ENCODE measurements at places on chromosomes 6 and 20.
A peak's percentile ranks its signal among the peaks of the same experiment; 100 is the strongest.

- no peak for DNase-seq
Measured at GRCh38 chr6:29557320-29557719, 2.2 kb downstream of the UBD start.

DNA sequence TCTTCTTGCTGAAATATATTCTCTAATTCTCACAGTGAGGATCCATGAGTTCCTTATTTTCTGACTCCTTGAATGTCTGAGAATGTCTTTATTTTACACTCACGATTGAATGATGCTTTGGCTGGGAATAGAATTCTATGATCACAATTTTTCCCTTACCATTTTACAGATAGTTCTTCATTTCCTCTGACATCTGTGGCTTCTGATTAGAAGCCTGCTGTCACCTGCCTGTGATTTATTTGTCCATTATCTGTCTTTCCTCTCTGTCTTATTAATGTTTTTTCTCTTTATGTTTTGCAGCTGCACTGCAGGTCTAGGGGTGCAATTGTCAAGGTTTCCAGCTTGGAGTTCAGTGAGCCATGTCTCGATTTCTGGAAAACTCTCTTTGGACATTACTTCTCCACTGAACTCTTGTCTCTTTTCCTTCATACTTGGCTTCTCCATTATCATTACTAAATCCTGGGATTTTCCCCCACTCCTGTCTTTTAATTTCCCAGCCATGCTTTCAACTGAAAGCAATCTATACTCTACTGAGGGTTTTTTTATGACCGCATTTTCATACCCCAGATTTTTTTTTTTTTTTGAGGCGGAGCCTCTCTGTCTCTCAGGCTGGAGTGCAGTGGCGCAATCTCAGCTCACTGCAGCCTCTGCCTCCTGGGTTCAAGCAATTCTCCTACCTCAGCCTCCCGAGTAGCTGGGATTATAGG is 121.2 kb upstream of the PRND start:
- no peak for DNase-seq

DNA sequence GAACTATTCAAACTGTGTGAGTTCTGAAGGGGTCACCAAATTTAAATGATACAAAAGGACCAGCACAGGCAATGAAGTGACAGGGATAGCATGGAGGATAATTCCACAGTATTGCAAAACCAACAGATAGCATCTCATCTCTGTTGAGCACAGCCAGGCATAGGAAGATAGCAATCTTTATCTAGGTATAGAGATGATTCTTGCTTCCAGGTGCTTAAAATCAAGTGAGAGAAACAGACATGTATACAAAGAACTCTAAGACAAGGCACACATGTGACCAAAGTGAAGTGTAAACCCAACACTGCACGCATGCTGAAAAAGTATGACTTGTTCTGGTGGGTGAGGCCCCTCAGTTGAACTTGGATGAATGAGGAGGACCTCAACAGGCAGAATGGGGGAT is 48.4 kb upstream of the ARMC2 start:
- no peak for DNase-seq

GRCh38 chr6:121847806-121848522 is 412.5 kb downstream of the GJA1 start:
- no peak for DNase-seq

DNA sequence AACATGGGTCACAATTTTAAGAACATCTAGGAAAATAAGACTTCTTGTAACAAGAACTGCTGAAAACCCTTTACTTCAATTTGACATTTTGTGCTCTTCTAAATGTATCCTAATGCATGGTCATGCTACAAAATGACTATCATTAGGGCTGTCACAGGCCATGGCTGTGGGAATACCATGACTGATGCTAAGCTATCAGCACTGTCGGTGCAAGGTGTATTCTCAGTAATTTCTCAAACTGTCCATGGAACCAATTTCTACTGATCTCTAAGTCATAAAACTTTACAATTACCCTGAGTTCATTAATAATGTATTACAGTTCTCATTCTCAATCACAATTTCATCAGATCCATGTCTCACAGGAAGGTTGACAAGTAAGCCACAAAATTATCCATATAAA is 625.3 kb downstream of the EYS start:
- DNase-seq, result no peak

- DNase-seq, result no peak
Measured at GRCh38 chr6:30882759-30883684, 1.3 kb upstream of the DDR1 start.

DNA sequence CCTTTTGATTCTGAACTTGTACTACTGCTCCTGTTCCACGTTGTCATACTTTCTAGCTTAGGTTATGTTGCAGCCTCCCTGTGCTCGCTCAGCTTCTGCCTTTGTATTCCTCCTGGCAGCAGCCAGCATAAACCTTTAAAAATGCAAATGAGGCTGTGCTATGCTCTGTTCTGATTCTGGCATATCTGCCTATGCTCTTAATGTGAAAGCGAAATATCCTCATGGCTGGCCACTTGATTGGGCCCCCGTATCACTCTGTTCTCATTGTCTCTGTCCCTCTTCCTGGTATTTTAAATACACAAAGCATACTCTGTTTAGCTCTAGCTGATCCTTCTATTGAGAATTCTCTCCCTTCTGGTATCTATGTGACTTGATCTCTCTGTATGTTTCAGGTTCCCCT is 139.0 kb downstream of the JARID2 start:
- DNase-seq, result no peak

- DNase-seq, result peak; percentile 43
Measured at GRCh38 chr6:40436685-40437604, 150.2 kb downstream of the LRFN2 start.

- no peak for DNase-seq
Measured at GRCh38 chr20:45945678-45946148, 11.2 kb downstream of the PCIF1 start.

DNA sequence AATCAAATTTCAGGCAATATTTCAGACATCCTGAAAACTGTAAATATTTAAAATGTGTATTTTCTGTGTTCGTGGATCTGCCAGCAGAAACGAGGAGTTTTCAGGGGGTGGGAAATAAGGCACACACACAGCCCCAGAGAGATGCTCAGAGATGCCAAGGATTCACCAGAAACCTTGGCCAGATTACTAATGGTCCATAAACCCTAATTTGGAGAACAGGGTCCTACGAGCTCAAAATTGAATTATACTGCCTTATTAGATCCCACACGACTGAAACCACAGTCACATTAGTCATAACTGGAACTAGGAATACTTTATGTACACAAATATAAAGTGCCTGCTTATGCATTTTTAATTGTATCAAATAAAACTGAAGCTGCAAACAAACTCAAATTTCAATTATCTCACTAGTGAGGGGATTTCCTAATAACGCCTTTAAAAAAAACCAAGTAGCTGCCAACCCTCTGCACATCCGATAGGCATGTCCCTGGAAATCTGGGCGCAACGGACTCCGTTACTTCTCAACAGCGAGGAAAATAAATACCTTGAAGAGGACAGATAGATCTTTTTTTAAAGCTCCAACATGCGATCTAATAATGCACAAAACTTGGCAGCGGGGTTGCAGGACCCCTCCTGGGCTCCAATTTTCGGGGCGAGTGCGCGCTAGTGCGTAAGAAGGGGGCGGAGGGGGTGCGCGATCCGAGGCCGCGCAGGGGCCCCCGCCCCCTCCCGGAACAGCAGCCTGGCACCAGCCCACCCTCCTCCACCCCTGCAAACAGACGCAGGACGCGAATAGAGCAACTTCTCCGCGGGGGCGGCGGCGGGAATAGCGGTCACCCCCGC is 897 bp downstream of the CHD6 start:
- peak; percentile 33 for DNase-seq

- no peak for DNase-seq
Measured at GRCh38 chr6:44201200-44201599, 15.5 kb upstream of the MYMX start.

DNA sequence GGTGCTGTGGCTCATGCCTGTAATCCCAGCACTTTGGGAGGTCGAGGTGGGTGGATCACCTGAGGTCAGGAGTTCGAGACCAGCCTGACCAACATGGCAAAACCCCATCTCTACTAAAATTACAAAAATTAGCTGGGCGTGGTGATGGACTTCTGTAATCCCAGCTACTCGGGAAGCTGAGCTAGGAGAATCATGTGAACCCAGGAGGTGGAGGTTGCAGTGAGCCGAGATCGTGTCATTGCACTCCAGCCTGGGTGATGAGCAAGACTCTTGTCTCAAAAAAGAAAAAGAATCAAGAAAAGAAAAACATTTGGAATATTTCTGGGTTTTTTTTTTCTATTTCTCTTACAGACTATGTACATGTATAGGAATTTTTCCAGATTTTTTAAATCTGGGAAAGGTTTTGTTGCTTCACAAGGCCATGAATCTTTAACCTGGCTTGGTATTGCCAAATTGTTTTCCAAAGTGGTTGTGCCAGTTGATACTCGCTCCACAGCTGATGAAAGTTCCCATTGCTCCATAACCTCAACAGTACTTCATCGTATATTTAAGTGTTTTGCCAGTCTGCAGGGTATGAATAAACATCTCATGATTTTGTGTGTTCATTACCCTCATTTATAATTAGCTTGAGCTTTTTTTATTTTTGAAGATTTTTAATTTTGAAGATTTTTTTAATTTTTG is 33.5 kb downstream of the RNF217 start:
- DNase-seq, result no peak

DNA sequence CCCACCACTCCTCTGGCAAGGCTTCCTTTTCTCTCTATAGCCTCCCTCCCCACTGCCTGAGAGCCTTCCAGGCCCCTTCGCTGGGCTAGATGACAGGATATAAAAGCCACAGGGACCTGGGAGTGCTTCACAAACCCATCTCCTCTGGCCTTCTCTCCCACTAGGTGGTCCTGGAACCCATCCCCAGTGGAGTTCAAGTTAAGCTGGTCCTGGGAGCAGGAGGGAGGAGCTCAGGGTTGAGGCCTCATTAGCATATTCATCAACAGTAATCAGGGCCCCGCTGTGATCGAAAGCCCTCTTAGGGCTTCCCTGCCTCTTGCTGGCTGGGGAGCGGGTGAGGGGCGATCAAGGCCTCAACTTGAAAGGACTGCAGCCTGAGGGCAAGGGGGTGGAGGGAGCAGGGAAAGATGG is 9.1 kb downstream of the EBF4 start:
- no peak for DNase-seq

DNA sequence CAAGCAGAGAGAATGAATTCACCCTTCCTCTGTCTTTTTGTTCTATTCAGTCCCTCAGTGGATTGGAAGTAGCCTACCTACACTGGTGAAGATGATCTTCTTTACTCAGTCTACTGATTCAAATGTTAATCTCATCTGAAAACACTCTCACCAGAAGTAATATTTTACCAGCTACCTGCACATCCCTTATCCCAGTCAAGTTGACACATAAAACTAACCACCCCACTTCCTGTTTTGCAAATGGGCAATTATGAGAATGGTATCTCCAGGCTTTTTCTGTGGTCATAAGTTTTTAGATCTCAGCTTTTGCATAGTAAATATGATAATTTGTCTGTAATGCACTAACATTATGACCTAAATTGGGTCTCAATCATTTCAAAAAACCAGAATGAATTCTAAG is 228.8 kb upstream of the ECI2 start:
- DNase-seq, result no peak

DNA sequence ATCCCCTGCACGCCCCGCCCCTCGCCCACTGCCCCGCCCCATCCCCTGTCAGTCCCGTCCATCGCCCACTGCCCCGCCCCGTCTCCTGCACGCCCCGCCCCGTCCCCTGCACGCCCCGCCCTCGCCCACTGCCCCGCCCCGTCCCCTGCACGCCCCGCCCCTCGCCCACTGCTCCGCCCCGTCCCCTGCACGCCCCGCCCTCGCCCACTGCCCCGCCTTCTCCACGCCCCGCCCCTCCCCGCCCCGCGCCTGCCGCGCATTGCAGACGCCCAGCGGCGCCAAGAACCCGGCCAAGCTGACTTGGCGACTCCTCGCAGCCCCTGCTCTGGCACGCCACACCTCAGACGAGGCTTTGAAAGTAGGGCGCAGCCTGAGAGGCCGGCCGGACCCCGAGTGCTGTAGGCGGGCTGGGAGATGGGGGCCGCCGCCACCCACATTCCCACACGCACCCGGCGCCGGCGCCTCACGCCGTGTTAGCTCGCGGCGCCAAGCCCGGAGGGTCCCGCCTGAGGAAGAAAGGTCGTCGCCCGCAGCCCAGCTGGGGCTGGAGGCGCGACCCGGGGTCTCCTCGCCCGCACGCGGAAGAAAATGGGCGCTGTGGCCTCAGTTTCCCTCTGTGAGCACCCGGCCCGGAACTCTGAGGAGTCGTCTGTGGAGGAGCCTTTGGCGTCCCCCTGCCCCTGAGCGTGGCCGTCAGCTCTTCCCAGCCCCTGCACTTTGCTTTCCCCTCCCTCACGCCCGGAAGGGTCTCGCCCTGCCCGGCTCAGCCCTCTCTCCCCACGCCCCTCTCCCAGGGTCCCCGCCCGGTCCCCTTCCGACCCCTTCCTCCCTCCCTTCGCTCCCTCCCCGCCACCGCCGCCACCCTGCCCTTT is at the start of gene RAD21L1:
RAD21L1 (plus strand) TSS at position 262 of the 872 bp plus-strand sequence. CDS start 2,410 bp downstream, outside the sequence.
- peak; percentile 63 for DNase-seq

GRCh38 chr6:26420688-26421171 is 18.7 kb downstream of the BTN3A1 start:
- no peak for DNase-seq

GRCh38 chr6:30767158-30767943 is 23.0 kb upstream of the IER3 start:
- DNase-seq, result no peak

- no peak for DNase-seq
Measured at GRCh38 chr6:11039040-11039439, 5.1 kb downstream of the ELOVL2 start.

DNA sequence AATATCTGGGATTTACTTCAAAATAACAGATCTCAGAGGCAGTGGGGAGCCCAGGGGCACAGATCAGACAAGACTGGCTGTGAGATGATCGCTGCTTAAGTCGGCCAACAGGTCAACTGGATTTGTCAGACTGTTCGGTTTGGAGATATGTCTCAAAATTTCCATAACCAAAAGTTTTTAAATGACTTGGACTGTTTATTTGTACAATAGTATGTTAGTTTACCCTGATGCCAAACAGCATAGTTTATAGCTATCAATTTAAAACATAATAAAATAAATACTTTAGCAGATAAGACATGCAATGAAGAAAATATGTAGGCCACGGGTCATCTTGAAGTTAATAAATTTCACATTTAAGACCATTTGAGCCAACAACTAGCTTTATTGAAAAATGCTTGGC is 126.7 kb downstream of the IRF4 start:
- no peak for DNase-seq

DNA sequence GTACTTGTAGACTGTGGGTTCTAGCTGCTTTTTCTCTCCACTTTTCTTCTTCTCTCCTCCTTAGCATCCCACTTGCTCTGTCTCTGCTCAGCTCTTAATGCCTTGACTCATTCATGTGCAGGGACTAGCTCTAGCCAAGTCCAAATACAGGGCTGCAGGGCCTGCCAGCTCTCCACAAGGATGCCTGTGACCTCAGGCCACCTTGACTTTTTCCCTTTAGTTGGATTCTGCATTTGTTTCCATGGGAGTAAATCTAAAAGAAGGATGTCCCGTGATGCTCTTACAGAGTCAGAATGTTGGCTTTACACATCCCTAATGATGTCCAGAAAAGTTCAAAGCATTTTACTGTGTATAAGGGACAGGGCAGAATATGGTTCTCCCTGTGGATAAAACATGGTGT is 101.8 kb upstream of the PREP start:
- no peak for DNase-seq
